ENCODE measurements at places on chromosomes 2 and 18.

GRCh38 chr2:86785456-86785855, 5.3 kb downstream of the CD8A start:
- no peak for DNase-seq

DNA sequence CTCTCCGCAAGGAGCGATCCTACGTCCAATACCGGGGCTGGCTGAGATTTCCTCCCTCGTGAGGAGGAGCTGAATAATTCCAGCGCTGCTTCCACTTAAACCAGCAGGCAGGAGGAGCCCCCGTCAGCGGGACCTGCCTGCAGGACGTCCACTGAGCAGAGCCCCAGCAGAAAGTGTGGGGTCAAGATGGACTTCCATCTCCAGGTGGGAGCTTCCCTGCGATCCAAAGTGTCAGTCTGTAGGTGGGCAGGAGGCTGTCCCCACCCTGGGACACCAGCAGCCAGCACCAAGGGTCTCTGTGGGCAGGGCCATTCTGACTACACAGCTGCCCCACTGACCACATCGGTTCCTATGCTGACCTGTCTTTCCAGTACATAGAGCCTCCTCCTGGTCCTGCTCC, 462 bp upstream of the OTOS start:
- DNase-seq = no peak

DNA sequence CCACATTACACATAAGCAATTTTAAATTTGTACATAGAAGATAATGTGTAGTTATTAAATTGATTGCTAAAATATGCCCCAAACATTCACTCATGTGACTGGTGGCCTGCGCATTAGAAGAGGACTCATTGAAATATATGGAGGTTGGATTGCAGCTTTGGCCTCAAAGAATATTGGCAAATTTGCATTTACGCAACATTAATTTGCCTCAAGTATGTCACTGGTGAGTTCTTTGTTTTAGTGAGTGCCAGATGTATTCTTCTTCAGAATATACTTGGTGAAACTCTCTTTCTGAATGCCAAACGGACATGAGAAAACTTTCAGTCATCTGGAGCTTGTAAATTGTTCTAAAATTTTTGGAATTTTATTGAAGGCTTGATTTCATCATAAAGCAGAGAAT, 5.9 kb upstream of the EFEMP1 start:
- no peak for DNase-seq

- DNase-seq = no peak
These were observed 31.6 kb upstream of the WDR75 start for GRCh38 chr2:189409647-189410046.

GRCh38 chr2:1742681-1743395, 1.5 kb downstream of the PXDN start:
- no peak for DNase-seq

DNA sequence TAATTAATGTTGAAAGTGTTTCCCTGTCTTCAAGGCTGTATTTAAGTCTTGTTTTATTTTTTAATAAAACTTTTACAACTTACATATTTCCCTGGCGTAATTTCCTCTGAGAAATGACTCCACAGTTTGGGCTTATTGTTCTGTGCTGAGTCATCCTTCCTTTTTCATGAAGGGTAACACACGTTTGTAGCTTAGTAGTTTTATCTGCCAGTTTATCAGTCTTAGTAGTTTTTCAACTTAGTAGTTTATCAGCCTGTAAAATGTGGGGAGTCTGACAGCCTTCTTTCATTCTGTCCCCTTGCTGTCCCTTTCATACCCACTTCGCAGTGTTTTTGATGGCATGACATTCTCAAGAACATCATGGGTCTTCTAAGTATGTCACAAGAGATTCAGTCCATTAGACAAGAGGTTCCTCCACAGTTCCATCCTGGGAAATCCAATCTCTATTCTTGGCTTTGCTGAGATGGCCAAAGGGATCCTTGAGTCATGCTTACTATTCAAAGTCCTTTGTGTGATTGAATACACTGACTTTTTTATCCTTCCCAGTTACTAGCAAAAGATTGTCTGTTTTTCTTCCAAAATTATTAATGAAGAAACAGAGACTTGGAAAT, 60.0 kb upstream of the SGPP2 start:
- DNase-seq = no peak

DNA sequence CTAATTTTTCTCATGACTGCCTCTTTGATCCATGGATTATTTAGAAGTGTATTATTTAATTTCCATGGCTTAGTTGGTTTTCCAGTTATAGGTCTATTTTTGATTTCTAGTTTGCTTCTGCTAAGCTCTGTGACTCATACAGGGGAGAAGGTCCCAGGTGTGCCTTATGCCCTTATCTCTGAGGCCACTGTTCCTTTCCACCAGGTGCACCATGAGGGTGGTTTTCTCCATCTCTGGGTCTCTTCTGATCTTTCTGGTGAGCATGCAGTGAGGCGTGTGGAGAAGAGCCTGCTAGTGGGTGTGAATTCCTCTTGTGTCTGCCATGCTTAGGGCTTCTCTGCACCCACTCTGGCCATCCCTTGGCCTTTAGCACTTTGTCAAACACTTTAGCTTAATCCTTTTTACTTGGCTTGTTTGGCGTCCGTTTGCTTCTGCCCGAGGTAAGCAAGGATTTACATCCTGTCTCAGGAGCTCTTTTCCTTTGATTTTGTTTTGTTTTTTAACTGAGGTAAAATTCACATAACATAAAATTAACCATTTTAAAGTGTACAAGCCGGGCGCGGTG, 129.8 kb upstream of the ARL4C start:
- DNase-seq = no peak

DNA sequence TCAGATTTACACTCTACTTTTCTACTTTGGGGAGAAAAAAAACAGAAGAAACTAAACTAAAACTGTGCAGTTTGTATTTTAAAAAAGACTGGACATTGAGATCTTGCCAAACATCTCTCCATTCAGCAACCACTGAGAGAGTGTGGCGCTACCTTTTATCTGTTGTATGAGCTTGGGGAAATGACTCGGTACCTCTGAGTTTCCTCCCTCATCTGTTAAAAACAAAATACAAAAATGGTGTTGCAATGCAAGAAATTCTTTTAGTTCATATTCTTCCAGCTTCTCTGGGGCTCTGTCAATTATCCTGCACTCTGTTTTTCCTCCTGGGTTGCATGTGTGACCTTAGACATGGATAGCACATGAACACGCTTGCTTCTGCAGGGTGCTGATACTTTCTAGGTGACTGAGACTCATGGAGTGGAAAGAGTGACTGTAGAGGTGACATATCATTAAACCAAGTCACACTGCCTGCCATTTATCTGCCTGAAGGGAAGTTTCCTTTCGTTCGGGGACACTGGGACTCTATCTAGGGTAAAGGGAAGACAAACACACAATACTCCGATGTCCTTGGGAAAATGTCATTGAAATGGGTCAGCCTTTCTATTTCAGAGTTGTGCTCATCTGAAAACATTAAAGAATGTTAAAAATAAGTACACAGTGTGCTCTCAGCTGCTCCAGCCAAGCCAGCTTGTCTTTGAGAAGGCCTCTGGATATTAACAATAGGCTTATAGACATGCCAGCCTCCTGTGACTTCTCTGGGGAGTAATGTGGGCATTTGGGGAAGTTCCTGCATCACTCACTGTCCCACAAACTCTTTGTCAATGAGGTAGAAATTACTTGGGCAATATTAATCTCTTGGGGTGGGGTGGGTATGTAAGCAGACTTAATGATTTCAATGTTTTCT, 91.4 kb downstream of the TRIB2 start:
- no peak for DNase-seq

GRCh38 chr2:218168635-218169462, 2.1 kb upstream of the CXCR1 start:
- peak; percentile 60 for DNase-seq

- peak; percentile 69 for DNase-seq
These were observed at the start of gene FIGN for GRCh38 chr2:163735685-163736432. Gene FIGN, minus strand, starts transcription at chr2:163736008. Its CDS starts 1,081 bp downstream, at chr2:163734927.

GRCh38 chr18:79374408-79375171, 21.1 kb upstream of the NFATC1 start:
- DNase-seq = no peak

DNA sequence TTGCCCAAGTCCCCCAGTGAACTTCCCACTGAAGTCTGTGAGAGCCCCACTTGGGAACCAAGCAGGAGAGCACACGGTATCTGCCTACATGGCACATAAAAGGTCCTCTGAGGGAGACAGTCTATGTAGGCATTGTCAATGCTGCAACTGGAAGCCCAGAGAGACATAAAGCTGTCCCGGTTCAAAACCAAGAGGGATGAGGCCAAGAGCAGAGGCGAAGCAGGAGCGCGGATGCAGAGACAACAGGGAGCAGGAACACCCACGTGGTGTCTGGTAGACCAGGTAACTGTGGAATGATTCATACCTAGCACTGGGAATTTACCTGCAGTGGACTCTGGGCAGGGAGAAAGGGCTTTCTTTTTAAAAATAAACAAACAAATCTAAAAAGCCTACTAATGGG, 233.1 kb upstream of the SOX11 start:
- no peak for DNase-seq

DNA sequence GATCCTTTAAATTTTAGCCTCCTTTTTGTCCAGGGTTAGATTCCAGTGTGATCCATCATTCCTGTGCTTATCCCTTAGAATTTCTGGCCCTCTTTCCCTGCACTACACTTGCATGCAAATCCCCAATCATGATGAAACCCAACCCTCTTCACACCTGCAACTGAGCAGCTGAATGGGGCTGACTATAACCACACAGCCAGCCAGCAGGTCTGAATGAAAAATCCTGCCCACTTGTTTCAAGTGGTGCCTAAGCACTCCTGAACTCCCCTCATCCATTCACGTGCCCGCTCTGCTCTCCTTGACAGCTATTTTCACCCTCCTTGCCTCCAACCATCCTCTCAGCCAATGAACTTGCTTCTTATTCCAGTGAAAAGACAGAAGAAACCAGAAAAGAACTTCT, 80.5 kb upstream of the AFF3 start:
- DNase-seq = no peak

DNA sequence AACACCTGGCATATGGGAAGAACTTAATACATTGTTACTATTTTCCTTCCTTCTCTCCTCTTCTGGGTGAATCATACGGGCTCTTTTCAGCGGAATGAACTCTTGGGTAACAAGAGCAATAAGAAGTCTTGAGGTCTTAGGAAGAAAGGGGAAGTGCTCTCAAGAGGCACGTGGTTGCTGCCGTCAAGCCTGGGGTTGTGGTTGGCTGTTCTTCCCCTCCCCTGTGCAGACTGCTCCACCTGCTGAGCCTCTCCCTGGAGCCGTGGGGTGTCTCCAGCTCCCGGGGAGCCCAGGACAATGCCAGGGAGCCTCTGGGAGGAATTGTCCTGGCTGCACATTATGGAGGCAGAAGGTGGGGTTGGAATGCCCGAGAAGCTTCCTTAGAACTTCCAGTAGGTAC, 19.4 kb downstream of the TOGARAM2 start:
- DNase-seq = no peak

DNA sequence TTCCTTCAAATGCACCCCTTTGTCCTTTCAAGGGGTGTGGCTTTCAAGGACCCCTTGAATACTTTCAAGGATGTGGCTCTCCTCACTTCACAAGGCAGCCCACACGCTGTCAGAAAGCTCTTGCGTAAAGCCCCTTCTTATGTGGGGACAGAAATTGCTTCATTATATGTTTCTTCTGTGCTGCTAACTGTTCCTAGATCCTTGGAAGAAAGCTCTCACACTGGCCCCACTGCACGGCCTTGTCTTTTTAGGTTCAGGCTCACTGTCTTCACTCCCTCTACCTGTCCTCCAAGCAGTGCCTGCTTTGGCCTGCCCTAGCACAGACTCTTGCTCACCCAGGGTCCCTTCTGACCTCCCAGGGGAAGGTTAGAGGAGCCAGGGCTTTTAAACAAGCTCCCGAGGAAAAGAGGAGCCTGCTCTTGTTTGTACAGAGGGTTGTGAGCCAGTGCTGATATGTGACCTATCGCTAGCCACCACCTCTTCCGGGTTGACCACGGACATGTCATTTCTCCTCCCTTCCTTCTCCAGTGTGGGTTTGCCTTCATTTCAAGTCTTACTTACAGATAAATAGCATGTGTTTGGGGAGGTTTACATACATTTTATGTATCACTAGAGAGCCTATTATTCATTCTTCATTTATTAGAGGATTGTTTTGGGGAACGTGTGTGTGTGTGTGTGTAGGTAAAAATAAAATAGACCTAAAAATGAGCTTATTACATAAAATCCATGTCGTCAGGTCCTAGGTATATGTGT, 94.7 kb downstream of the RTN4 start:
- DNase-seq = no peak

DNA sequence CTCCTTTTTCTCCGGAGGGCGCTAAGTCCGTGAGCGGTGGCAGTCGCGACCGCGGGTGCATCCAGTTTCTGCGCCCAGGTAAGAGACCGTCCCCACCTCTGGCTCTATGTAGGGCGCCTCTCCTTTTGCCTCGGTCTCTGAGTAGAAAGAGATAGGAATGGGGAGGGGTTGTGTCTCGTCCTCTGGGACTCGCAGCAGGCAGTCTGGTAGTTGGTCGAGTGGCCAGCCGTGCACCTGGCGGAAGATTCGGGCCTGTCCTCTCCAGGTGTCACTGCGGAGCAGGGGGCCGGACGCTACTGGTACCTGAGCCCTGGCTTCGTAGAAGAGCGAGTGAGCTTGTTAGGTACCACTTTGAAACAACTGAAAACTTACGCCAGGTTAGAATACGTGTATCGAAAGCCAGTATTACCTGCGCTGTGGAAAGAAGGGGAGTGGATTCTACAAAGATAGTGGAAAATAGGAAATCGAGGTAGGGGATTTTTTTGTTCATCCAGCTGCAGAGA, 403 bp downstream of the MAP2 start:
- DNase-seq = no peak

DNA sequence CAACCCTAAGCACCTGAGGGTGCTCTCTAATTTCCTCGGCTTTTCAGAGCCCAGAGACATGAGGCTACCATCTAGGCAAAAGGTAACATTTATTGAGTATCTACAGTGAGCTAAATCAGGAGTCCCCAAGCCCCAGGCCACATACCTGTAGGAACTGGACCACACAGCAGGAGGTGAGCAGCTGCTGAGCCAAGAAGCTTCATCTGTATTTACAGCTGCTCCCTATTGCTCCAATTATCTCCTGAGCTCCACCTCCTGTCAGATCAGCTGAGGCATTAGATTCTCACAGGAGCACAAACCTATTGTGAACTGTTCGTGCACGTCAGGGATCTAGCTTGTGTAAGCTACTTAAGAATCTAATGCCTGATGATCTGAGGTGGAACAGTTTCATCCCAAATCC, 70.2 kb downstream of the RND3 start:
- DNase-seq = no peak

- DNase-seq = no peak
These were observed 144.3 kb upstream of the DAPL1 start for GRCh38 chr2:158650646-158651357.

- DNase-seq = no peak
These were observed 72.5 kb downstream of the SH3BP4 start for GRCh38 chr2:235024191-235024860.
